ENCODE measurements at places on chromosomes 5 and 9.

DNA sequence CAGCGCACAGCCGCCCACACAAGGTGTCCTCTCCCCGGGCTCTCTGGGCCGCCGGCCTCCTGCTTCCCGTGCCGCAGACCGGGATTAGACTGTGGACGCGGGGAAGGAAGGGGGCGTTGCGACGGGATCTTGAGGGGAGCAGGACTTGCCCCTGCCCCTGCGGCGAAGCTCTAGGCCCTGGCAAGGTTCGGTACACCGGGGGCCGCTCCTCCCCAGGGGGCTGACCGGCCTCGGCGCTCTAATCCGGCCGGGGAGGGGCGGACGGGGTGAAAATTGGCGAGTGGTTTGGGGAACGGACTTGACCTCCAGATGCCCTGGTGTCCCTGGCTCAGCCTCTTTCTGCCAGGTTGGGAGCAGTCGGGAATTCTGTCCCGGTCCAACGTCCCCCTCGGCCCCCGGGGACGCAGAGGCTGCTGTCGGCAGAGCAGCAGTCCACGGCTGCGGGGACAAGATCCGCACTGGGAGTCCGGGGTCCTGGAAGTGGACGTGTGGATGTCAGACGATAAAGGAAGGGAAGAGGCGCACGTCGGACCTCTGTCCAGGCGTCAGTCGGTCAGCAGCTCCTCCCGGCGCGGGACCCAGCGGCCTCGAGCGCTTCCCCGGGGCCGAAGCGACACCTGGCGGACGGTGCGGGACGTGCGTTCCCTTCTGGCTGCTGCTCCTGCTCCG is 1.9 kb upstream of the CNTFR start:
- DNase-seq = peak; percentile 97

DNA sequence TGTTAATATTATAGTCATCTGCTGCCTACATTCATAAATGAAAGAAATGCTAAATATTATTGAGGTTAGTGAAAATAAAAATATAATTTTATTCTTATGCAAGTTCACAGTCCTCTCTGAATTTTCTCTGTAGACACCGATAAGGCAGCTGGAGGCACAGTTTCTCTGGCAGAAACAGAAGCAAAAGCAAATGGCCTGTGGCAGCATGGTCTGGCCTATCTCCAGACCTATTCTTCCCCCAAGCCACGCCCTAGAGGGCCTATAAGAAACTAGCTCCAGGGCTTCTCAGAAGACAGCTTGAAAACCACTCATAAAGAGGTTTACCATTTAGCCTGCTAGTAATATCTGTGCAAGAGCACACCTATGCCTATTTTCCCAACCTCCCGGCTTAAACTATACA is 28.4 kb downstream of the MRPS27 start:
- DNase-seq = no peak

DNA sequence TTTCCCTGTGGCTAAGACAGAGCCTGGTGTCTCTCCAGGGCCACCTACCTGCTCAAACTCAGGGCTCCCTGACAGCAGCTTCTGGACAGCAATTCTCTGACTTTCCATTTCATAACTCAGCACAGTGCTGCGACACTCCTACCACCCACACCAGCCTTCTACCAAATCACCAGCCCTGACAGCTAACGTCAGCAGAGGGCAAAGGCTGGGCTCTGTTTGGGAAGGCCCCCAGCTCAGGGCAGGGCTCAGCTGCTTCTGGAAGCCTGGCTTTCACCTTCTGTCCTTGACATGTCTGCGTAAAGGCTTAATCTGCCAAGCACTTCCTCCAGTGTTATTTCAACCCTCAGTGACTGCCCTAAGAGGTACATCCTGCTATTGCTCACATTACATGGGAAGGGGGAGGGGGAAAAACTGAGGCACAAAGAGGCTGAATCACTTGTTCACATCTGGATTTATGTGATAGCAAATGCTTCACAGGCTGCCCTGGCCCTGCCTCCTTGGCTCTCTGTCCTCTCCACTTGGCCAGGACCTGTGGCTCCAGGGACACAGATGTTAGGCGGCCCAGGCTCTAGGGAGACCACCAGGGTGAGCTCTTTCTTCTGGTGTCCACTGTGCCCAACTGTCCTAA is 102.5 kb upstream of the PANK3 start:
- peak; percentile 70 for DNase-seq

DNA sequence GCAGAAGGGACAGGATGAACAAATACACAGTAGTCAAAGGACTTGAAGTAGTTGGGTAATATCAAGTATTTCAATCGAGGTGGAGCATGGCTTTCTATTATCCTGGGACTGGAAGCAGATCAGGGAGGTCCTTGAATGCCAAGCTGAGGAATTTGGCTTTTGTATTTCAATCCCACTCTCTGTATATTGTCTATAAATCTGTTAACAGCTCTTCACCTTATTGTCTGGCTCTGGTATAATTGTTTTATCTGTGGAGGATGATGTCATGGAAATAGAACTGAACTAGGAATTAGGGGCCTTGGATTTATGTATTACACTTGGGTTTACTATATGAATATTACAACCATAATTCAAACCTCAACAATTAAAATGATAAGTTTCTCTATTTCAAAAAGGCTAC is 6.3 kb upstream of the ADAMTSL1 start:
- DNase-seq = no peak

DNA sequence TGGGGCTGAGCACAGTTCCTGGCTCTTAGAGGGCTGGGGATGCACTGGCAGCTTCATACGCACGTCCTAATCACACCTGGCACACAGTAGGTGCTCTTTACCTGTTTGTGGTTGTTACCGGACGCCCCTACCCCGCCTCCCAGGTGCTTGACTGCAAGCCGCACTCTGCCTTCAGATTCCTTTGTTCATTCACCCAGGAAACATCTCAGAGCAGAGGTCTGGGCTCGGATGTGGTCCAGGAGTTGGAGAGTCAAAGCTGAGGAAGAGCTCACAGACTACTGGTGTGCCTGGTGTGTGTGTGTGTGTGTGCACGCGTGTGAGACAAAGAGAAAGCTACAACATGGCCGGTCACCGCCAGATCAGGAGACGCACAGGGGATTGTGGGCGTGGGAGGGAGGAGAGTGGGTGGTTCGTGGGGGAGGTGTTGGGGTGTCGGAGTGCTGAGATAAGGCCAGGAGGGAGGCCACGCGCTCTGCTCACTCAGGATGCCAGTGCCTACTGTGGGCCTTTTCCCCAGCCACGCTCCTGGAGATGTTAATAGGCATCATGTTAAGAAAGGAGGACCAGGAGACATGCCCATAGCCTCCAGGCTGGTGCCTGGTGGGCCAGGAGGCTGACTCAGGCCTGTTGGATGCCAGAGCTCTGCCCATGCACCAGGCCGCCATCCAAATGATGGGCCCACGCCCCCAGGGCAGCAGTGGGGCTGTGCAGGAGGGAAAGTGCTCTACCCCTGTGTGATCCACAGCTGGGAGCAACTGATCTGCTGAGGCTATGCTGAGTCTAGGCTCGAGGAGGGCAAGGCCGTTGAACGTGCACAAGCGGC is 39.9 kb downstream of the CRB2 start:
- no peak for DNase-seq

GRCh38 chr5:89580976-89581375 is 698.0 kb upstream of the MEF2C start:
- DNase-seq = no peak

GRCh38 chr5:1419476-1420210 is 25.6 kb downstream of the SLC6A3 start:
- DNase-seq = peak; percentile 64

DNA sequence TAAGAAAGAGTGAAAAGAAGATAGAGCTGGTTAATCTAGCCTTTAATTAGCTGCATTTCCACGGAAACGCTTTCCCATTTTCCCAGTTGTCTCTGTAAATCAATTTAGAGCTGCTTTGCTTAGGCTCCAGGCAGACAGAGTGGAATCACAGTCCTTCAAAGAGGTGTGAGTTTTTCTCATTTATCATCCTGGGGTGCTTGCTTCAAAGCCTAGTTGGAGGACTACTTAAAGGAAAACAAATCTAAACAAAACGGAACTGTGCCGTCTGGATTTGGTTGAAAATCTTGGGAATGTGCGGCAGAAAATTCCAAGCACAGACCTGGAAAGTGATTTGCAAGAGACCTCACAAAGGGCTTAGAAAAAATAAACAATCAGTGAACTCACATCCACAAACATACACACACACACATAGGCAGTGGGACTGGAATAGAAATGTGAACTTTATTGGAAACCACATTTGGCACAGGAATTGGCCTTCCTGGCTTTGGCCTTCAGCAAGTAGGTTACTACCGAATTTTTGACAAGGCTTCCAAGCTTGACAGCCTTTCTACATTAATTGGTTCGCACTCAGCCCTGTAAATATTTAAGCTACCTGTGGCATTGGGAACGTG is 235.2 kb upstream of the SLC24A2 start:
- DNase-seq = no peak
